ENCODE measurements at places on chromosomes 1 and 21. TPM values are rescaled to one million over a fixed set of nuclear protein-coding genes. Genes with fewer than 3 reads are reported as not detected.

RPTN gene
- polyA plus RNA-seq: not detected

GLMP gene
- polyA plus RNA-seq: 23.3 TPM

LEMD1 gene
- not detected for polyA plus RNA-seq

HENMT1 gene
- polyA plus RNA-seq: 17.6 TPM

DNA sequence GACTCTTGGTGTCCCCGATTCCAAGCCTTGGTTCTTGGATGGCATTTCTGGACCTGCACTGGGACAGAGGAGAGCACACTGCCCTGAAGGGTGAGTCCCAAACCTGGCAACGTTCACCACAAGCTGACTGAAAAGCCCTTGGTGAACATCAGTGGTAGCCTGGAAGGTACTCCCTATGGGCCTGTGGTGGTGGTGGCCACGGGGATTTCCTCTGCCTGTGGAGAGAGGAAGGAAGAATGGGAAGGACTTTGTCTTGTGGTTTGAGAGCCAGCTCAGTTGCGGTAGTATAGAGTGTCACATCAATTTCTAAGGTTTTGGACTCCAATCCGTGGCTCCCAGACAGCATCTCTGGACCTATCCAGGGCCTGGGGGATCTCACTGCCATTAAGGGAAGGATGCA, 50.7 kb downstream of the DNAH14 start:
- no peak for DNase-seq

DNA sequence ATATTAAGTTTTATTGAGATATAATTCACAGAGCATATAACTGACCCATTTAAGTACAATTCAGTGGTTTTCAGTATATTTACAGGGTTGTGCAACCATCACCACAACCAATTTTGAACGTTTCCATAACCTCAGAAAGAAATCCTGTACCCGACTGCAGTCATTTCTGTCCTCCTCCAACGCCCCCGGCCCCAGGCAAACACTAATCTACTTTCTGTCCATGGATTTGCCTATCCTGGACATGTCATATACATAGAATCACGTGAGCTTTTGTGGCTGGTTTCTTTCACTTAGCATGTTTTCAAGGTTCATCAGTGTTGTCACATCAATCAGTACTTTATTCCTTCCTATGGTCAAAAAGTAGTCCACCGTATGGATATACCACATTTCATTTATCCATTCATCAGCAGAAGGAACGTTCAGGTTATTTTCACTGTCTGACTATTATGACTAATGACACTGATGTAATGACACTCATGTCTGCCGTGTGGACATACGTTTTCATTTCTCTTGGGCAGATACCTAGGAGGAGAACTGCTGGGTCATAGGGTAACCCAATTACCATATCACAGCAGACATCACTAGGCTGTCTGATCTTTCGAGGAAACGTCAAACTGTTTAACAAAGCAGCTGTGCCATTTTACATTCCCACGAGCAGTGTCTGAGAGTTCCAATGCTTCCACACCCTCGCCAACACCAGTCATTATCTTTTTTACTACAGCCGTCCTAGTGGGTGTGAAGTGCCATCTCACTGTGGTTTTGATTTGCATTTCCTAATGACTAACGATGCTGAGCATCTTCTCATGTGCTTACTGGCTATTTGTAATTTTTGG, 30.8 kb downstream of the MRPL37 start:
- no peak for DNase-seq

DNA sequence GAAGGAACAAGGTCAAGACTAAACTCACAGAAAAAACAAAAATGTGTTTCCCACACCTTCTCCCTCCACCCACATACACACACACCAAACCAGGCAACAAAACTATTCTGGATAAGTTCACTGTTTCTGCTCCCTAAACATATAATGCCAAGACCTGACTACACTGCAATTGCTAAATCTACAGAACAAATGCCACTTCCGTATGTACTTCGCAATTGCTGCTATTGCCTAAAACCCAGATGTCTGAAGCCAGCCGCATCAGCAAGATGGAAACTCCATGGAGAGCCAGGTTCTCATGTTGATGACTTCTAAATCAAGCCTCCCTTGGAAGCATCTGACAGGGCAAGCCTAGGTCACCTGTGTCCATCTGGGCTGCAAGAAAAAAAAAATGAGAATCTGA, 8.3 kb upstream of the AIM2 start:
- peak; percentile 54 for DNase-seq

DNA sequence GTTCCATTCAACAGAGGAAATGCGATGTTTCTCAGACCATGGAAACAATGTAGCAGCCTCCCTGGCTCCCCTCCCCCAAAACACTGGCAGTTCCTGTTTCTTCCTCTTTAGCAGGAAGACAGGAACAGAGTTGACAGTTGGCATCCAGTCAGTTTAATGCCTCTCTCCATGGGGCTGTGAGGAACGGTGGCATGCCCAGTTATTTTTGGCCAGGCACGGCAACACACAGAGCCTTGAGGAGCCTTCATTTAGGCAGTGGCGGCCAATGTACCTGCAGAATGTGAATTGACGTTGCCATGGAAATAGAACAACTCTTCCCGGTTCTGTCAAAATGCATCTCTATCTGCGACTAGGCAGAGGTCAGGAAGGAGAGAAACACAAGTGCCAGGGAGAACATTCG, 330.6 kb downstream of the DSCAM start:
- DNase-seq: peak; percentile 82

DNA sequence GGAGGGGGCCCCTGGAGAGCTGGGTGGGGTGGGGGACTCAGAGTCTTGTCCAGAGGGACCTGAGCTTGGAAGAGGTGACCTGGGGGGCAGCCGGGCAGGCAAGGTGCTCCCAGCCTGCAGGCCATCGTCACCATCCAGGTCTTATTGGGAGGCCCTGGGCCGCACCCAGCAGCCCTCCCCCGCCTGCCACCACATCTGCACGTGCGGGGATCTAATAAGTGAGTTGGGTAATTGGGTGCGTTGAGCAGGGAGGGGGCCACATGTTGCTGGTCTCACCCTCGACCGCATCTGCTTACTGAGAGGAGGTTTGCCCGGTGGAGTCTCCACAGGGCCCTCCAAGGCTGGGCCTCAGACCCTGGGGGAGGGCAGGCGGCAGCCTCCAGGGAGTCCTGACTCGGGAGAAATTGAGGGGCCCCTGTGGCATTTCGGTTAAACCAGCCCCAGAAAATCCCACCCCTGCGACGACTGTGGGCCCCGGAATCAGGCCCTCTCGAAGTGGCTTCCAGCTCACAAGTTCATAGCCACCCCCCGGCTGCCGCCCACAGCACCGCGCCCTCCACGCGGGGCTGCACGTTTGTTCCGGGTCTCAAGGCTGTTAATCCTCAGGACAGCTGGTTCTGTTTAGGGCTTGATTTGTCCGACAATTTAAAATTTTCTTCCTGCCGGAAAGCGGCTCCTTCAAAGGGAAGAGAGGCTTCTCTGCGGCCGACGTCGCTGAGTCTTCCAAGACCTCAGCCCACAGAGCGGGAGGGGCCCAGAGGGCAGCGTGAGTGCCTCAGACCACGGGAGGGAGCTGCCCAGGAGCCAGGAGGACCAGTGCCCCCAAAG, 14.7 kb upstream of the COL6A2 start:
- DNase-seq: peak; percentile 84

All from muscle of leg (tissue), 16 donors.